Activated T-cell treated with anti-CD3 and anti-CD28 coated beads, Interleukin-2, amount 50 U/mL, for 4 hours (primary cell): ENCODE measurements at places on chromosomes 16 and 17. TPM values are rescaled to one million over a fixed set of nuclear protein-coding genes. Genes with fewer than 3 reads are reported as not detected.

Gene CLDN7
- total RNA-seq, result 1.7 TPM

Gene KIF2B
- total RNA-seq, result not detected

Gene KIF19
- not detected for total RNA-seq

DNA sequence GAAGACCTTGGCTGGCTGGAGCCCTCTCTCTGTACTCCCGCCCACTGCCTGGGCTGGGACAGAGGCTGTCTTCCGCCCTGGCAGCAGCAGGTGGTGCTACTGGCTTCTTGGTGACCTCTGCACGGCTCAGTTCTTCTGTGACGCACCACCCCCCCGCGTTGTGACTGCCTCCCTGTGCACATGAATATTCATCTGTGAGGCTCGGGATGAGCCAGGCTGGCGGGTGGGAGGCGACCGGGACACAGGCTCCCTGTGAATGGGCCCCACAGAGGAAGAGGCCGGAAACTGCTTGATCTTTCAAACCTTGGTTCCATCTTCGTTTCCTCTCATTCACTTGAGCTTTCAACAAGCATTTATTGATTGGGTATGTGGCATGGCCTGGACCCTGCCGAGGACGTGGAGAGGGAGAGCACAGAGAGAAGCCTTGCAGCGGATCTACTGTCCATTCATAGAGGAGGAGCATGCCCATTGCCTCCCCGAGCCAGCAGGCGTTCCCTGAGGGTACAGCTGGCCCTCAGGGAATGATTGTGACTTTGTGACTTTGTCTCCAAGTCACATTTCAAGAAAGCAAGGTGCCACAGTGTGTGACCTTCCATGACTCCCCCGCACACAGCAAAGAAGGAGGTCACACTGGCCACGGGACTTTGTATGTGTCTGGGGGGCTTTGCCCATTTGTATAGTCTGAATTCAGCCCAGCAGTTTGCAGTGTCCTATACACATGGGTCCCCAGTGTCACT lies 45.0 kb downstream of the B9D1 start:
- DNase-seq, result no peak

DNA sequence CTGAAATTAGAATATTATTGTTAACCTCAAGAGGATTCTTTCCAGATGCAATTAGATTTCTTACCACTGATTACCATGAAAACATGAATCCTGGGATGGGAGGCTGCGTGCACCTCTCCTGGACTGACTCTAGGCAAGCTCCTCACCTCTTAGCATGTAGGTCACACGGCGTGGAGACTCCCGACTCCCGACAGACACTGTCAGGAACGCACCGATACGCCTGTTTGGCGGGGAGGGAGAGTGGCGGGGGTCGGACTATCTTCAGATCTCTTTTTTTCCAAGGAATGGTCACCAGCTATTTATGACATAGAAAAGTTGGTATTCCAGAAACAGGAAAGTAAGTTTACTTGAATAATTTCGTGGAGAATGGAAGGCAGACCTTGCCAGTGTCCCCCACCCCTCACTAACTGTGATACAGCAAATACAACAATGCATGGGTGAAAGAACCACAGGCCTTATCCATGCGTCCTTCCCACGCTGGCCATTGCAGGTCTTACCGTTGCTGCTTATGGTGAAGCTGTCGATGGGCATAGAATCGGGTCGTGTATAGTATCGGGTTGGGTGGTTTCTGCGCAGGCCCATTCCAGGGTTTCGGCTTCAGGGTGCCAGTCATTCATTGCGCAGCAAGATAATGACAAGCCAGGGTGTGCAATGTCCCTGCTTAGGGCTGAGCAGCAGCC lies 62.6 kb upstream of the ENDOV start:
- DNase-seq, result no peak

DNA sequence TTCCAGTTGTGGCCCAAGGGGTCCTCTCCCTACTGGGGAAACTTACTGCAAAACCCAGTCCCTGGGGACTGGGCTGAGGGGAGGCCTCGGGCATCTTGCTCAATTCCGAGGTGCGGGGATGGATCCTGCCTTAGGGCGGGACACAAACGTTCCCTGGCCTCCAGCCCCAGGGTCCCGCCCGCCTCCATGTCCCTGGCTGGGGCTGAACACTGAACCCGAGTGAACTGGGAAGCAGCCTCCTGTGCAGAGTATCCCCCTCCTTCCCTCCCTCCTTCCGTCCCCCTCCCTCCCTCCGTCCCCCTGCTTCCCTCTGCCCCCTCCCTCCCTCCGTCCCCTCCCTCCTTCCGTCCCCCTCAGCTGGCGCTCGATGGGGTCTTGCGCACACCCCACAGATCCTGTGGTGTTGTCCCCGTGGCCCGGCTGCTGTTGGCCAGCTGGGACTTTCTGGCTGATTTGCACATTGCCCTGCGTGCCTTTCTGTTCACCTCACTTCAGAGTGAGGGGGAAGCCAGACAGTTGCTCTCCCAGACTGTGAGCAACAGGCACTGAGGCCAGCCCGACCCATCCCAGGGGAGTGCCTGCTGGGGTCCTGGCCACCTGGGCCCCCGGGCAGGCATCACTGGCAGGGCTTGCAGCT lies 5.5 kb downstream of the TRAF7 start:
- DNase-seq, result no peak

DNA sequence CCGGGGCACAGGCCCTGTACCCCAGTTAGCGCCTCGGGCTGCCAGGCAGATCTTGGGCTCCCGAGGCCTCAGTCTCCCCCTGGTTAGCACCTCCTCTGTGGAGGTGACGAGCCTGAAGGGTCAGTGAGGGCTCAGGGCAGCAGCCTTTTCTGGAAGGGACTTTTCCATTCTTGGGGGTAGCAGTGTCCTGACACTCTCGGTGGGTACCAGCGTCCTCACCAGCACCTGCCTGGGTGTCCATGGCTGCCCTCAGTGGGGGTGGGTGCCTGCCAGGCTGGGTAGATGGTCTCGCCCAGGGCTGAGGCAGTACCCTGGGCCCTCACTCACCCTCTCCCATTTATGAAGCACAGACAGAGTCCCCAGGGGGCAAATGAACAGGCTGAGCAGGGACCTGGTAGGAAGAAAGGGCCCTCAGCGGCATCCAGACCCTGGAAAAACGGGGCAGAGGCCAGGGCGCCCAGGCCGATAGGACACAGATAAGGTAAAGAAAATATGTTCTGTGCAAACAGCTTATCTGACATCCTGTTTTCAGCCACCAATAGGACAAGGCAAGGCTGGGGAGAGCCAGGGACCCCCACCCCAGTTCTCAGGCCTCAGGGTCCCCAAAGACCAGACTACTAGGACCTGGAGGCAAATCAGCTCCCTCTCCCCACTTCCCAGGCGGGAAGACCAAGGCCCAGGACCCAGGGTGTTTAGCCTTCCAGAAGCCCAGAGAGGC lies 50.9 kb downstream of the ZFPM1 start:
- no peak for DNase-seq

Gene C17orf67
- total RNA-seq, result 2.0 TPM
